ENCODE measurements at places on chromosomes 6 and 20.

GRCh38 chr6:138370631-138371451 is 6.9 kb upstream of the SMIM28 start:
- no peak for DNase-seq

DNA sequence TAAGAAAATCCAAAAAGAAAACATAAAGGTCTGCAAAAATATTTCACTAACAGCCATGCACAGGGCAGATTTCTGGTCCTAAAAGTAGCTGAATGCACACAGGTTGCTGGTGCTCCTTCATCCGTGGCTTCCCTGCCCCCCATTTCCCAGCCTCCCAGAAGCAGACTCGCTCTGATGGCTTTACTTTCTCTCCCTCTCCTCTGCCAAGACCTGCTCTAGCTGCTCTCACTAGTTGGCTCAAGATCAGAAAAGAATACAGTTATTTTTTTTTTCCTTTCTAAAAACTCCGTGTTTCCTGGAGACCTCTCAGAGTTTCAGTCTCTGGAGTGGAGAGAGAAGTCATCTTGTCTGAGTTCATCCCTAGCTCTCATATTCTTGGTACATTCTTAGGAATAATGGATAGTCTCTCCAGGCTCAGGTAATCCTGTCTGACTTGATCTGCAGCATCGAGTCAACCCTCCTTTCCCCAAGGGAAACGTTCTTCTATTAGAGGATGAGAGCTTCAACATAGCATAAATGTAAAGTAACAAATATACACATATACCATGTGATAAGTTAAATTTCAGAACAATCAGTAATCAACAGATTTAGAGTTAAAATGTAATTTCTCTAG is 214.2 kb downstream of the TBC1D7 start:
- DNase-seq, result no peak

GRCh38 chr6:135008072-135008940 is 46.3 kb downstream of the HBS1L start:
- no peak for DNase-seq

DNA sequence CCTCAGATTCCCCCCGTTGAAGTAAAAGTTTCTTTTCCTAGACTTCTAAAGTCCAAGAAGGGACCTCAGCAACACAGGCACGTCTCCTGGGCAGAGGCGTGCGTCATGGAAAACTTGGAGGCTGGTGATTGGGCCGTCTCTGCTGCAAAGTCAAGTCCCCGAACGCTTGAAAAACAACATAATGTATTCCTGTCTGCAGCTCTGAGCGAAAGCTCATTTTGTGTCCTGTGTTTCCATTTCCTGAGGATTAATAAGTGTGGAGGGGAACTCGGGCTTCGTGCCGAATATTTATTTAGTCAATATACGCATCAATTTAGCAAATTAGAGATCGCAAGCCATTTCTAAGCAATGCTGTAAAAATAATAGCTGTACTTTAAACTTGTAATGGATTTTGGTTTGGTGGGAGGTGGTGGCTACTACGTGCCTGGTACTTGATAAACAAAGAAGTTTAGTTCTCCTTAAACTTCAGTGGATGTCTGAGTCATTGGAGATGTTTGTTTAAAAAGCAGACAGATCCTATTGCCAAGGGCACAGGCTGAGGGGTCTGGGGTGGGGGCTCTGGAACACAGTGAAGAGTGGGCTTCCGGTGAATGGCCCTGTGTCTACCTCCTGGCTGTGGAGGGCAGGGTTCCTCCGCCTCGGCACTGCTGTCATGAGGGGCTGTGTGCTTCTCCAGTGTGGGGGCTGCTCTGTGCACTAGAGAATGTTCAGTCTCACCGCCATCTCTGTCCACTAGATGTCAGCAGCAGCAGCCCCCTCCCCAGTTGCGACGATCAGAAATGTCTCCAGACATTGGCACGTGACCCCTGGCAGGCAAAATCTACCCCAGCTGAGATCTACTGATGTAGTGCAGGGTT is 21.8 kb downstream of the PCK1 start:
- no peak for DNase-seq

DNA sequence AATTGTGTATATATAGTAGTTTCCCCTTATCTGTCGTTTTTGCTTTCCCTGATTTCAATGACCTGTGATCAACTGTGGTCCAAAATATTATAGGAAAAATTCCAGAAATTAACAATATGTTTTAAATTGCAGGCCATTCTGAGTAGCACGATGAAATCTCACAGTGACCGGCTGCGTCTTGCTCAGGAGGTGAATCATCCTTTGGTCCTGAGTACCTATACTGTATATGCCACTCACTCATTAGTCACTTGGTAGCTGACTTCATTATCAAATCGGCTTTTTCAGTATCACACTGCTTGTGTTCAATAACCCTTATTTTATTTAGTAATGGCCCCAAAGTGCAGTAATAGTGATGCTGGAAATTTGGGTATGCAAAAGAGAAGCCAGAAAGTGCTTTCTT is 728.3 kb upstream of the EYS start:
- DNase-seq, result no peak

DNA sequence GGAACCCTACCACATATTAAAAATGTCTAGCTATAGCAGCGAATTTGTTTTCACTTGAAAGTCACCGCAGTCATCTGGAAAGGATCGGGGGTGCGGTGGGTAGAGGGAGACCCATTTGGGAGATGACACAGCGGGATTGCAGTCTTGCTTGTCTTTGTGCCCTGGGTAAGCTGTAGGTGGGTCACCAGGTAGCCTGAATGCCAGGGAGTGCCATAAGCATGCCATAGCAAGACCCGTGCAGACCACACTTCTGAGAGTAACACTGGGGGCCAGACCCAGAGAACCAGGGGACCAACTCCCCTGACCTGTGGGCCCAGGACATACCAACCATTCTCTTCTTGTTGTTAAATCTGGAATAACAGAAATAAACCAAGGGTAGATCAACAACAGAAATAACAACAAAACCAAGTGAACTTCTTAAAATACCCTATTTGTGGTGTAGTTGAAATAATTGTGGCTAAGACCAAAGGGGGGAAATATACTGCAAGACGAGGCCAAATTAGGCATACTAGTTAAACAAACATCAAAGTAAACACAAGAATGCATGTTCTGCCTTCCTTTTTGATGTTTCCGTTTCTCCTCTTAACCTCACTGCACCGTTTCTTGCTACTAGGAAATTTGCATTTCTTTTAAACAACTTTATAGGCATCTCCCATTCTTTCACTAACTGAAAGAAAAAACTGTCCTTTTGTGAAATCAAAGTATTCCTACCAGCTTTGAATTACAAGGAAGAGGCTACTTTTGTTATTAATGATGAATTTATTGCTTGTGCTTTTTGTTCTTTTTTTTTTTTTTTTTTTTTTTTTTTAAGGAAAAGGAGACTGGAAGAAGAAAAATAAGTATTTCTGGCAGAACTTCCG is 128.2 kb downstream of the SASH1 start:
- DNase-seq, result no peak

- no peak for DNase-seq
Measured at GRCh38 chr6:65110031-65110430, 597.0 kb downstream of the EYS start.

DNA sequence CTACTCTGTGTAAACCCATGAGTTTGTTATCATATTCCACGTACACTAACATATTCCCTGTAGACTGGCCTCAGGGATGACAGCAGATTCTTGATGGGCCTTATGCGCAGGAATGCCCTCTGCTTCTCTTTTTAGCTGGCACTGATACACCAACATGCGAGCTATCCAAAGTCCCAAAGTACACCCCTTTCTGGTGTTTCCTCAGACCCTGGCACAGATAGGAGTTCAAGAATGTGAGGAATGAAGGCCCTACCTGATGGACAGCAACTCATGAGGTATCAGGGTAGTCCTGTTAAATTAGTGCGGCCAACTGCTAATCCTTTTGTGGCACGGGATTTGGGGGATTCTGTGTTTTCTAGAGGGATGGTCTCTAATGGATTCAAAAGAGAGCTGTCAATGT is 93.0 kb downstream of the BACH2 start:
- DNase-seq, result no peak

DNA sequence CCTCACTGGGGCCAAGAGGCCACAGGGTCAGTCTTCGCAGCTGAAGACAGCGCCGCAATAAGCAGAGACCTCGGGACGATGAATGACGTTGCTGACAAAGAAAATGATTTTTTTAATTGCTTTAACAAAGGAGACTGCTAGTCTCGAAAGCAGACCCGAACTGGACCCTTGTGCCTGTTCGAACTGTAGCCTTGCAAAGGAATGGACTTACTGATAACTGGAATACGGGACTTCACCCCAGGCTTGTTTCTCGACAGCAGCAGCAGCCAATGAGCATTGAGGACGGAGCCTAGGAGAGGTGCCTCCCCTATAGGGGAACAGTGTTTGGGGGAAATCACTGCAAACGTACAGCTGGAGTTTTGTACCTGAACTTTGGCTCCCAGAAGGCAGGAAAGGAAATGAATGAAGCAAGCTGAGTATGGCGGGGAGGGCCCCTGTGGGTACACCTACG is 1.3 kb upstream of the TAF4 start:
- DNase-seq, result no peak

- peak; percentile 2 for DNase-seq
Measured at GRCh38 chr6:53956068-53956711, 155.1 kb upstream of the MLIP start.

GRCh38 chr20:36873498-36874189 is 2.3 kb upstream of the TLDC2 start:
- DNase-seq, result no peak
